ENCODE measurements at places on chromosomes 2 and 18. TPM values are rescaled to one million over a fixed set of nuclear protein-coding genes. Genes with fewer than 3 reads are reported as not detected.

DNA sequence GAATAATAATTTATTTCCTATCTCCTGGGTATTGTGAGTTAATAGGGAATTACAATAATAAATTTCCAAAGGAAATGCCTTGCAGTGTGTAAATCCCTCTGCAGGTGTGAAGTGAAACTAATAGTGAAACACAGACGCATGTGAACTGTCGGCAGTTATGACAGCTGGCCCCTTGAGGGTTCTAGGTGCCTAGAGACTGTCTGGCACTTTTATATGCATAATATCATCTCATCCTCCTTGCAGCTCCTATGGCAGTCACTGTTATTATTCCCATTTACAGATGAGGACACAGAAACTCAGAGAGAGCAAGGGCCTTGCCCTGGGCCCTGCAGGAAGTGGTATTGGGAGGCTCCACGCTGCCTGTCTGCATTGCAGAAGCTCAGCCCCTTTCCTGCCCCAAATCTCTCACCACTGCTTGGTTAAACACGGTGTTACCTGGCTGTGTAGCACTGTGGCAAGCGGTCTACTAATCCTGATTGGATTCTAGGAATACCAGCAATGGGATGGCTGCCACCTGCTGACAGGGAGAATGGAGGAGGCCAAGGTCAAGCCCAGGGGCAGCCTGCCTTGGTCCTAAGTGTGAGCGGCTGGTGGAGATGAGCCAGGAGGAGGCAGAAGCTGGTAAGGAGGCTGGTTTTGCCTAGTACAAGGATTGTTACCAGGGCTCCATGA lies 32.8 kb upstream of the ACKR3 start:
- no peak for DNase-seq

- no peak for DNase-seq
Observed at GRCh38 chr18:37554399-37554787, 11.2 kb downstream of the CELF4 start.

DNA sequence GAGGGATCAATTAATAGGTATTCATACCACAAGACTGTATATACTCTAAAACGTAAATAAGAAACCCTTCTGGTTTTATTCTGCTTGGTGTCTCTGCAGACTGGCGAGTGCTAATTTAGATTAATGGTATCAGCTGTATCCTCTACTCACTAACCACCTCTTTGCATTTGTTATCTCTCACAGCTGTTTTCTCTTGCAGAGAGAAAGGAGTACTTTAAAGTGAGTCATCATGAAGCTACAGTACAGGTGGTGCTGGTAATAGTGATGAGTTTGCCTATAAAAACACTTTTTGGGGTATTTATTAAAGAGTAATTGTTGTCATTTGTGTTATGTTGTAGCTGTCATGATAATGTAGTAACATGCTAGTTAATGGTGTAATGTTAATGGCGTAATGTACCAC lies 147.7 kb downstream of the NETO1 start:
- DNase-seq: no peak

- DNase-seq: no peak
Observed at GRCh38 chr2:85992611-85993010, 103.8 kb upstream of the ST3GAL5 start.

Gene FHL2
- total RNA-seq: 56.4 TPM

Gene RAB17
- total RNA-seq: 4.9 TPM

DNA sequence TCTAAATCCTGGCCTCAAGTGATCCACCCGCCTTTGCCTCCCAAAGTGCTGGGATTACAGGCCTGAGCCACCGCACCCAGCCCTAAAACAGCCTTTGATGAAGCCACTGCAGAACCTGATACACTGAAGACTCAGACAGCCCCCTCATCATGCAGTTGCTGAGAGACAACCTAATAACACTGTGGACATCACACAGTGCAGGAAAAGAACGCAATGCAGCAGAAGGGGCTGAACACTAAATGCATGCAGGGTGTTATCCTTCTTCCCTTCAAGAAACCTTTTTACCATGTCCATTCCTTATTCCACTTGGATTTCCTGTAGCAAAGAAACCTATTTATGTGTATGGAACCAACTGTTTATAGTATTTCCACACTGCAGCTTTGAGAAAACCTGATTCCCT lies 35.7 kb downstream of the MGAT4A start:
- DNase-seq: no peak

Gene RNF125
- total RNA-seq: 4.3 TPM

- DNase-seq: peak; percentile 79
Observed at GRCh38 chr2:187187519-187187918, 260.5 kb downstream of the CALCRL start.

Gene ADD2
- total RNA-seq: 13.3 TPM

GRCh38 chr2:160332318-160332717 lies 132.2 kb upstream of the ITGB6 start:
- peak; percentile 79 for DNase-seq

DNA sequence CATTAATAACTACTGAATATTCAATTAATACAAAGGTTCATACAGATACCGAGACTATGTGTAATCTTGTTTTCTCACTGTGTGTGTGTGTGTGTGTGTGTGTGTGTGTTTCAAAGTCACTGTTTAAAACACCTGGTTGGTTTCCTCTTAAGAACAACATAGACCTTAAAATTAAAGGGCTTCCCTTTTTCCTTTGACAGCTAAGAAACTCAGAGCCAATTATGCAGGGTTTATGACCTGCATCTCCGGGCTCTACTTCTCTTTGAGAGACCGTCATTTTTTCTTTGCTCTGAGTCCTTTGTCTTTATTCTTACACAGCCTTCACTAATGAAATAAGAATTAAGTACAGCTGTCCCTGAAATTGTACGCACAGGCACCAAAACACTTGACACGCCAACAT lies 145.6 kb downstream of the HDAC4 start:
- no peak for DNase-seq

Gene ZBTB7C
- total RNA-seq: under 0.01 TPM

Gene SCYGR4
- total RNA-seq: not detected

GRCh38 chr2:168245074-168245825 lies 2.1 kb downstream of the STK39 start:
- peak; percentile 14 for DNase-seq

- no peak for DNase-seq
Observed at GRCh38 chr2:19473350-19473749, 114.9 kb upstream of the OSR1 start.

DNA sequence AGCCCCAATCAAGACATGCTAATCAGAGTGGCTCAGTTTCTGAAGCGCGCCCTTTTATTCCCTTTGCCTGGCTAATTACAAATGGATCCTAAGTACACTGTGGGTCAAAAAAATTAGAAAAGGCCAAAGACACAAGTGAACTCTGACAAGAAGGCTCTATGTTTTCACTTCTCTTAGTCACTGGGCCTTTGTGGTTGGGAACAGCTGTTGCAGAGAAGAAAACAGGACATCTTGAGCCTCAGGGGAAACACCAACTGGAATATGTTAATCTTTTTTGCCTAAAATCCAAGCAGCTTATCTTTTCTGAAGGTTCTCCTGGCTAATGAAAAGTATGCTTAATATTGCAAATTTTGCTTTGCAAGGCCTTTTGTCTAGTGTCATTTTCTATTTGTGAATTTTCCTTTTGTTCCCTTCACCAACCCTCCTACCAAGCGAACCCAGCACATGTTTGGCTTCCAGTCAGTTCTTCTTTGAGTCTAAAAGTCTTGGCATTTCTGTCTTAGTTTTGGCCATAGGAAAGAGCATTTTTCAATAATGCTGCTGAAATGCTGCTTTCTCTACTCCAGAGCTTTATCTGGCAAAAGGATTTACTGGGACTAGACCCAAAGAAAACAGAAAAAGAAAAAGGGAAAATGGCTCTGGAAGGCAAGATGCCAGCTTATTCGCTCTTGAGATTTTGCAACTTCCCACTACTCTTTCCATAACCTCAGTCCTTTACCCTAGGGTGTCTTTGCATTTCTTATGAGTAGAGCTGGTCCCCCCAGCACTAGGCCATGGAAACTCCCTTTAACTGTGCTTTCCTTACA lies 440.2 kb upstream of the ST6GAL2 start:
- no peak for DNase-seq

- no peak for DNase-seq
Observed at GRCh38 chr2:210170196-210170445, 1.1 kb downstream of the KANSL1L start.

- DNase-seq: no peak
Observed at GRCh38 chr18:63454497-63454896, 22.3 kb upstream of the SERPINB5 start.
